ENCODE measurements at places on chromosomes 3 and 15.

GRCh38 chr3:178706411-178706810, 170.2 kb downstream of the KCNMB2 start:
- no peak for DNase-seq

DNA sequence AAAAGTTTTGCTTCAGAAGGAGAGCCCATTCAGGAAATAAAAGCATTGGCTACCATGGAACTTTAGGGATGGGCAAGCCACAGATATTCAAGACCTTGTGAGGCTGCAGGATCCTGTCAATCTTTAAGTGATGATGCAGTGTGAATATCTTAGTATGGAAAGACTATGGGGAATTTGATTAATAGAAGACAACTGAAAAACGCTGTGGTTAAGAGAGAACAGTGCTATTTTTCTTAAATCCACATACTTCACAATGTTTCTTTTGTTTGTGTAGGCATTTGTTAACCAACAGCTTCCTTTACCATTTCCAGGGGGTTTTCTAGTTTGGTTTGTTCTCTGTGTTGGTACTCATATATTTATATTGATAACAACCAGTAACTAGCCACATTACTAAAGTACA, 90.3 kb downstream of the TMEM212 start:
- DNase-seq = no peak

GRCh38 chr3:119663885-119664284, 3.5 kb upstream of the POPDC2 start:
- no peak for DNase-seq

- no peak for DNase-seq
These were observed 42.2 kb downstream of the TBC1D2B start for GRCh38 chr15:78035321-78035751.

DNA sequence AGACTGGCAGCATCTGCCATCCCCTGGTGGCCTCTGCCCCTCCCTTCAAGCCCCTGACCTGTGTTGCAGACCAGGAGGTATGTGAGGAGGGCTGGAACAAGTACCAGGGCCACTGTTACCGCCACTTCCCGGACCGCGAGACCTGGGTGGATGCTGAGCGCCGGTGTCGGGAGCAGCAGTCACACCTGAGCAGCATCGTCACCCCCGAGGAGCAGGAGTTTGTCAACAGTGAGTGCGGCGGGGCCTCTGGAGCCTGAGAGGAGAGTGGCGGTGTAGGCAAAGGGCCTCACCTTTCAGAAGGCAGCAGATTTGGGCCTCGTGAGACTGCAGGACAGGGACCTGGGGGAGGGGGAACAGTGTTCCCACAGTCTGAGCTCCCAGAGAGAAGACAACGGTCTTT, 24.0 kb downstream of the HAPLN3 start:
- DNase-seq = no peak

- DNase-seq = no peak
These were observed 315.3 kb upstream of the UBE2E2 start for GRCh38 chr3:22887664-22888291.

DNA sequence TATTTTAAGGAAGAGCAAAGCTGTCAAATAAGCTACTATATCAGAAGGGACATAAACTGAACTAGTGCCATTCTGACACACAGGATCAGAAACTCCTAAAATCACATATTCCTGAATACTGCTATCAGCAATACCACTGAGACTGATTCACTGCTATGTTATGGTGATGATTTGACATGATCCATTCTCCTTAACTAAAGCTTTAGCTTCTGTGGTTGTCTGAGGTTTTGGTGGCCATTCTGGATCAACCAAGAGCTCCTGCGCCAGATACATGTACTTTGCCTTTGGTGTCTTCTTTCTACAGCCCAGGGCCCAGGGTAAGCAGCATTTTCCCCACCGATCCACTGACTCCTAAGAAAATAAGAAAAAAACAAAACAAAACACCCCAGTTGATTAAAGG, 6.7 kb upstream of the GP5 start:
- DNase-seq = no peak

All from activated T-helper 1 cell treated with anti-CD3 and anti-CD28 coated beads, Interleukin-2, amount 50 U/mL, for 16 hours (primary cell).